ENCODE measurements at places on chromosomes 12 and 14. TPM values are rescaled to one million over a fixed set of nuclear protein-coding genes. Genes with fewer than 3 reads are reported as not detected.

DNA sequence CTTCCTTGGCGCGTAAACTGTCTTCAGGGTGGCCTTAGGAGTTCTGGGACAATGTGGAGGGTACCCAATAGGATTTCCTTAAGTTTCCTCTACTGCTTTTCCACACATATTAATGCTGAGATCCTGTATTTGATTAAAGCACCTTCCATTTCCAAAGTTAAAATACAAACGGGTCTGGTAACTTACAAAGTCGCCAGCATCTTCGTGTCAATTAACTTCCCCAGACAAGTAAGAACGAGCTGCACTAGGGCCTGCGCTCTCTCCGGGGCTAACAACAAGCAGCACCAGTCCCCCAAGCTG is 130.9 kb downstream of the NDUFA12 start:
- no peak for DNase-seq

DNA sequence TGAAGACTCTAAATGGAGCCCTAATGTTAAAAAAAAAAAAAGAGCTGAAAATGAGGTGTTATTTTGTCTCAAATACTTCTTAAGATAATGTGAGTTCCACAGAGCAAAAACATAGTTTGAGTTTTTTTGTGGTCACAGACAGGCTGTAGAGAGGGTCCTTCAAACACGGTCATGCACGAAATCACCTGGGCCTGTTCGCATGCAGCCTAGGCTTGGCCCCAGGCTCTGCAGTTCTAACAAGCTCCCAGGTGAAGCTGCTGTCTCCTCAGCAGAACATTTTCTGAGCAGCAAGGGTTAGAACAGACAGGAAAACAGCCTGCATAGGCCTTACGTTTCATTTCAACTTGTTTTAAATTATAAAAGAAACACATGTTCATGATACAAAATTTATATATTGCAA is 65.4 kb upstream of the TBPL2 start:
- DNase-seq, result no peak

The LUM gene
- total RNA-seq, result 7.2 TPM

- DNase-seq, result no peak
These were observed 583.0 kb downstream of the TMEM121 start for GRCh38 chr14:106109337-106109736.

The KRT82 gene
- not detected for total RNA-seq
